Globus pallidus (tissue), 1 donor: ENCODE measurements at places on chromosomes 5 and 9.
A peak's percentile ranks its signal among the peaks of the same experiment; 100 is the strongest.

- DNase-seq: no peak
Observed at GRCh38 chr9:4706971-4707622, 27.7 kb downstream of the CDC37L1 start.

DNA sequence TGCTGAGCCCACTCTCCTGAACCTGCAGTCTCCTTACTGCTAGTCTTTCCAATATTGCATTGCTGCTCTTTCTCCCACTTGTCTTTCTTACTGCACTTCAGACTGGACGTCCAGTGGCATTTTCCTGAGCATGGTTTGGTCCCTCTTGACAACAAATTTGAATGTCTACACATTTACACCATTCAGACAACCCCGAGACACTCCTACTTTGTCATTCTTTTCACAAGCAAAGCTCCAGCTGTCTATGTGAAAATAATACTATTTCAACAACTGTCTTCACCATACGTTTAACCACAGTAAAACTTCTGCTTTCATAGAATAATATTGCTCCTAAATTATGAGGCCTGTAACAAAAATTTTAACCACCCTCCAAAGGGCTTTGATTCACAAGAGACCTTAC lies 10.4 kb upstream of the APTX start:
- DNase-seq: no peak

- DNase-seq: no peak
Observed at GRCh38 chr5:137055271-137055872, 443.8 kb downstream of the SPOCK1 start.

- DNase-seq: no peak
Observed at GRCh38 chr5:110203661-110204060, 513.9 kb downstream of the MAN2A1 start.

DNA sequence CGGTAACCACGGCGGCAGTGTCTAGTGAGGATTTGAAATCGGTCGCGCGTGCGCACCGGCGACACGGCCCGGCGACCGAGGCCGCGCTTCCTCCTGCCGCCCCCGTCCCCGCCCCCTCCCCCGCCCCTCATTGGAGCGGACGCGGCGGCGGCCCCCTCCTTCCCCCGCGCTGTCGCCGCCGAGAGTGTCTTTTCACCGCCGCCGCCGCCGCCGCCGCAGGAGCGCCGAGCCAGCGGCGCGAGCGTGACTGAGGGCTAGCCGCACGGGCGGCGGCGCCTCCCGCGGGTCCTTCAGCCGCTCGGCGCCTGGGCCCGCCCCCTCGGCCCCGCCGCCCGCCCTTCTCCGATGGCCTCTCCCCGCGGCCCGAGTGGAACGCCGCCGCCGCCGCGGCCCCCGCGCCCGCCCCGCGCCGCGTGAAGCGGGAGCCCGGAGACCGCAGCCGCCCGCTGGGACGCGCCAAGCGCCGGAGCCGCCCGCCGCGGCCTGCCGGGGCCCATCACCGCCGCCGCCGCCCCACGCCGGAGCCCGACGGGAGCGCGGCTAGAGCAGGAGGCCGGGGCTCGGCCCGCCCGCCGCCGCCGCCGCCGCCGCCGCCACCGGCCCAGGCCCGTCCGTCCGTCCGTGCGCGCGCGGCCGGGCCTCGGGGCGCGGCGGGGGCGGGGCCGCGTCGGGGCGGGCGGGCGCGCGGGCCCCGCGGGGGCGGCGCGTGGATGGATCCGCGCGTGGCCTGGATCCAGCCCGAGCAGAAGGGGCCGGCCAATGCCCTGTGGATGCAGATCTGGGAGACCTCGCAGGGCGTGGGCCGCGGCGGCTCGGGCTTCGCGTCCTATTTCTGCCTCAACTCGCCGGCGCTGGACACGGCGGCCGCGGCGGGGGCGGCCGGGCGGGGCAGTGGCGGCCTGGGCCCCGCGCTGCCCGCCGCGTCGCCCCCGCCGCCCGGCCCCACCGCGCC lies at the start of gene TENT4A:
Gene TENT4A, plus strand, starts transcription at position 159 of the 952 bp plus-strand sequence. Its CDS starts 552 bp downstream, at position 711.
- DNase-seq: peak; percentile 26

DNA sequence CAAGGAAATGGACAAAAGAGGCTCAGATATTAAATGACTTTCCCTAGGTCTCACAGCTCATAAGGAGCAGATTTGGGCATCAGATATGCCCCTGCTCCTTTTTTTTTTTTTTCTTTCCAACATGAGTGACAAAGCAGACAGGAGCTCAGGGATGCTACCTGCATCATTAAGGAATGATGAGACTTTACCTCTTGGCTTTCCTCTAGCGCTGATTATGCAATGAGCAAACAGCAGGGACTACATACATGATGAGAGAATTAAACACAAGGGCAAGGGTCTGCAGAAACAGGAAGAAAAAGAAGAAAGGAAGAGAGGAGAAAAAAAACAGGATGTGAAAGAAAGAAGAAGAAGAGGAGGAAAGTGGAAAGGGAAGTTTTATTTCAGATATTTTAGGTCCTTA lies 179.9 kb downstream of the PPP2R2B start:
- DNase-seq: no peak

- DNase-seq: no peak
Observed at GRCh38 chr5:55338810-55339243, 31.0 kb downstream of the MTREX start.

DNA sequence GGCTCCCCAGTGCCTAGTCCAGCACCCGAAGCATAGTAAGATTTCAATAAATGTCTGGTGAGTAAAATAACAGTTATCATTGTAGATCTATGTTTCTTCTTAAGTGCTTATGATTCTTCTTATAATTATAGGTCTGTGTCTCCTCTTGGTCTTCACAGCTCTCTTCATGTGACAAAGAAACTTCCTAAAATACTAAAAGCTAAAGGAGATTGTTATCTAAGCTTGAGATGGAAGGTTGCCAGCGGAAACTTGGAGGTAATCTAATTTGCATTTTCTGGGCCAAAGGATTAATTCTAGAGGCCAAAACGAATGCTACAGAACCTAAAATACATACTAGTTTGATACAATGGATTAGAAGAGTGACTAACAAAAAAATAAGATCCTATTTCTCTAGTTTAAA lies 13.6 kb upstream of the ARHGAP26 start:
- DNase-seq: no peak

GRCh38 chr9:33442125-33442524 lies 5.3 kb downstream of the AQP3 start:
- no peak for DNase-seq

DNA sequence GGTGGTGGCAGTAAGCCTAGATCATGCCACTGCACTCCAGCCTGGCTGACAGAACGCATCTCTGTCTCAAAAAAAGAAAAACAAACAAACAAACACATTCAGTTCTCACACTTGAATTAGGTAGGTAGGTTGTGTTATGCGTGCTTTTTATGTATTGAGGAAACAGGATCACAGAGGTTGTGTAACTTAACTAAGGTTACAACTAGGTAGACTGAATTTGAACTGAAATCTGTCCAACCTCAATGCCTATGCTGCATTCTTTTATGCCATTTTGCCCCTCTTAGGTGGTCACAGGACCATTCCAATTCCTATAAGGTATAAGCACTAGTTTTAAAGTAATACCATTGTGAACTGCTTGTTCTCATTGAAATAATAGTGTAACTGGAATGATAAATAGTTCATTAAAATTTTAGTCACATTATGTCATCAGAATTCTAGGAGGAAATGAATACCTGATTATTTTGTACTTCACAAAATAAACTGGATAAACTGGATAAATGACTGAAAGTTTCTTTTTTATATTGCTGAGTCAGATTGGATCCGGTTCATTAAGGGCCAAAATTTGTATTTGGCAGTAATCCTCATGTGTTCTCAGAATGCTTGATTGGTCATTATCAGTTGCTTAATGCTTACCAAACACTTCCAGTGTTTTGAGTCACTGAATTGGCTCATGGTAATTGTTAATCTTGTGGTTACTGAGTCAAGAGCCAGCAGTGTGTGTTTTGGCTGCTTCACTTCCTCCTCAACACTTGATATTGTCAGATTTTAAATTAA lies 7.1 kb downstream of the UBAP1 start:
- DNase-seq: peak; percentile 43

- no peak for DNase-seq
Observed at GRCh38 chr5:146561711-146562110, 45.7 kb upstream of the GPR151 start.

GRCh38 chr9:99016681-99017387 lies 73.1 kb downstream of the COL15A1 start:
- DNase-seq: no peak

- no peak for DNase-seq
Observed at GRCh38 chr5:149162401-149163084, 21.2 kb downstream of the ABLIM3 start.

DNA sequence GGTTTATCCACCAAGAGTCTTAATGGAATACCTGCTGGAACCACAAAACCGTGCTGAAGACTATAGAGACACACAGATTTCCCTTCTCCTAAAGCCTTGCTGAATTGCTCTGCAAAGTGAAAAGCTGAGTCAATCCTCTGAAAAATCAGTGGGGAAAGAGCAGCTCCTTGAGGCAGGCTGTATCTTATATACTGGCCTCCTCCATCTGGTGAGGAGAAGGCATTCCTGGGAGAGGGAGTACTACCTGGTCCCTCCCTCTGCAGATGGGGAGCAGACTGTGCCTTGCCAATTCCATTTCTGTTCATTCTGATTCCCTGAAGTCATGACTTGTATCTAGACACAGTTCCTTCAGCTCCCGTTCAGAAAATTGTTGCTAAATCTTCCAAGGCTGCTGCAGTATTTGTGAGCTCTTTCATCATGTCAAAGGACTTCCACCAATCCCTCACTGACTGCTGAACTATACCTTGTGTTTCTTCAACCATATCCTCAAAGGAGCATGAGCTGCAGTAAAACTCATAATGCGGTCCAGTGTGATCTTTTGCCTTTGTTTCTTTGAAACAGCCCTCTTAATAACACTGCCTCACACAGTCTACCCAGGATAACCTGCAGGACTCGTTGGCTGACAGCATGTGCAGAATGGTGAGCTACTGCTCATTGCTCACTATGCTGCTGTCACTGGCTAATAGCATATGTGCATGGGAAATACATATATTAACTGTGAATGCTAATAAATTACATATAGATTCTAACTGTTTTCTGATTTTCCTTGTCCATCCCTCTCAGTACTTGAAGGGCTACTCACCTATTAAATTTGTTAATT lies 84.5 kb downstream of the FOXD1 start:
- DNase-seq: no peak

DNA sequence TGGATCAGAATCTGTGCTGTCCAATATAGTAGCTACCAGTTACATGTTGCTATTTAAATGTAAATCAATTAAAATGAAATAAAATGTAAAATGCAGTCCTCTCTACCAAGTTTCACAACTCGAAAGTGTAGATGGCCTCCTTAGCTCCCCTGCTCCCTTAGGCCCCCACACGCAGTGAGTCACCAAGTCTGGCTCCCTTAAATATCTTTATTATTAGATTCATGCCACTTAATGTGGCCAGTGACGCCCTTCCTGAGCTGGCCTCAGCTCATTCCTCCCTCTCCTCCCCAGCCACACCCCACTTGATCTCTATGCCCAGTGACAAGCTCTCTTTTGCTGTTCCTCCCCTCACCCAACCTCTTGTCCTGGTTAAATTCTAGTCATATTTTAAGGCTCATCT lies 88.4 kb upstream of the DNAH5 start:
- no peak for DNase-seq

- no peak for DNase-seq
Observed at GRCh38 chr5:56323505-56323904, 90.4 kb upstream of the ANKRD55 start.

- no peak for DNase-seq
Observed at GRCh38 chr5:172571413-172571812, 69.7 kb upstream of the NEURL1B start.

GRCh38 chr9:99357575-99357974 lies 135.5 kb downstream of the SEC61B start:
- DNase-seq: peak; percentile 37

DNA sequence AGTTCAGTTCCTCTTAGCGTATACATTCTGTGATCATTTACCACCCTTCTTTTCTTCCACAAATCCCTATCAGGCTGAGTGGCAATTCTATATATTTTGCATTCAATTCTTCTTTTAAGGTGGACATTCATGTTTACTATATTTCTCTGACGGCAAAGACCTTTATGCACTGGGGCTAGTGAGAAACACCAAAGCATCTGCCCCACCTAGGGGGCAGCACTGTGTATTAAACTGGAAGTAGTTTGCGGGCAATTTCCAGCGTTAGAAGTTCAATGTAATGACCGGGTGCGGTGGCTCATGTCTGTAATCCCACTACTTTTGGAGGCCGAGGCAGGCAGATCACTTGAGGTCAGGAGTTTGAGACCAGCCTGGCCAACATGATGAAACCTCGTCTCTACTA lies 27.9 kb upstream of the FBXL7 start:
- no peak for DNase-seq

GRCh38 chr9:129408535-129409215 lies 212.2 kb downstream of the C9orf50 start:
- DNase-seq: no peak

GRCh38 chr5:17426104-17426749 lies 71.8 kb upstream of the TAF11L2 start:
- DNase-seq: no peak
